ENCODE measurements at places on chromosomes 1 and 21.

DNA sequence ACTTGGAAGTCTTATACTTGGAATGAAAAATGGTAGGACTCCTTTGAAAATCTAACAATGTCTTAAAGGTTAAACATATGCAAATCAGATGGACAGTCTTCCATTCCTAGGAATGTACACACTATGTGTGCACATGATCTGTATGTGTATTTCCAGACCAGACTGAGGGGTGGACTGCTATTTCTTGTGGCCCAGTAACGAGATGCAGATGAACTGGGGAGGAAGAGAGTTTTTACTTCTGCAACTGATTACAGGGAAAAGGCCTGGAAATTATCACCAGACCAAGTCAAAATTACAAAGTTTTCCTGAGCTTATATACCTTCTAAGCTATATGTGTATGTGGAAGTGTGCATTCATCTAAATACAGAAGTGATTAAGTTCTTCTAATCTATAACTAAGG is 17.7 kb downstream of the NBPF3 start:
- no peak for DNase-seq

- no peak for DNase-seq
These were observed 5.8 kb upstream of the IKBKE start for GRCh38 chr1:206464456-206464964.

- no peak for DNase-seq
These were observed 9.5 kb downstream of the SLC45A3 start for GRCh38 chr1:205670611-205671430.

DNA sequence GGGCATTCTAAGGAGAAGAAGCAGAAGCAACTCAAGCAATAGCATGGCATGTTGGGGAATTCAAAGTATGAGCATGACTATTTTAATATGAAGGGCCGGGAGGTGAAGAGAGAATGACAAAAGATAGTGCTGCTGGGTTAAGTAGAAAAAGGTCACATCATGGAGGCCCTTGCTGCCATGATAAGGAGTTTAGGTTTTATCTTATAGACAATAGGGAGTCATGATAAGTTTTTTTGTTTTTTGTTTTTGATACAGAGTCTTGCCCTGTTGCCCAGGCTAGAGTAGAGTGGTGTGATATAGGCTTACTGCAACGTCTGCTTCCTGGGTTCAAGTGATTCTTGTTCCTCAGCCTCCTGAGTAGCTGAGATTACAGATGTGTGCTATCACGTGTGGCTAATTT is 3.1 kb downstream of the BNIPL start:
- DNase-seq, result no peak

- DNase-seq, result peak; percentile 62
These were observed 3.7 kb upstream of the PPM1J start for GRCh38 chr1:112718691-112719418.

DNA sequence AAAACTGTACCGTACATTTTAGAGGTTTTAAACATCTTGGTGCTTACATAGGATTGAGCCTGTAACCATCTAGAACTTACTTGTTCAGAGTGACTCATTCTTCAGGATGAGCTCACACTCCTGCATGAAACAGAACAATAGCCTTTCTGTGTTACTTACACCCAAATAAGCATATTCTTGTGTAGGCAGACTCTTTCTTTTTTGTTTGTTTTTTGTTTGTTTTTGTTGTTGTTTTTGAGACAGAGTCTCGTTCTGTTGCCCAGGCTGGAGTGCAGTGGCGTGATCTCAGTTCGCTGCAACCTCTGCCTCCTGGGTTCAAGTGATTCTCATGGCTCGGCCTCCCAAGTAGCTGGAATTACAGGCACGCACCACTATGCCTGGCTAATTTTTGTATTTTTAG is 3.8 kb upstream of the CA6 start:
- no peak for DNase-seq

GRCh38 chr1:210687582-210688279 is 359.0 kb downstream of the HHAT start:
- no peak for DNase-seq

GRCh38 chr21:28336314-28336713 is 656.4 kb downstream of the LTN1 start:
- no peak for DNase-seq

DNA sequence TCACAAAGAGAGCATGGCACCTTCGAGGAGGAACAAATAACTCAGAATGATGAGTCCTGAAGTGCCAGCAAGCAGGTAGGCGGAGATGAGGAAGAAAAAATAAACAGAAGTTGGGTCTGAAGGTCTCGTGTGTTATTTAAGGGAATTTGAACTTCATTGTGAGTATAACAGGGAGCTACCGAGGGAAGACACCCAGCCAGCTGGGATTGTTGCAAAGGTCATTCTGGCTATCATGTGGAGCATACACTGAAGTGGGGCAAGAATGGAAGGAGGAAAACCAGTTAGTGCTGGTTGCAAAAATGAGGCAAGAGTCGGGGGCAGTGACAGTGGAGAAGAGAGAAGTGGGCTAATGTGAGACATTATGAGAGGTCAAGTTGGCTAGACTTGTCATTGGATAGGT is 53.6 kb upstream of the RAP1A start:
- no peak for DNase-seq

DNA sequence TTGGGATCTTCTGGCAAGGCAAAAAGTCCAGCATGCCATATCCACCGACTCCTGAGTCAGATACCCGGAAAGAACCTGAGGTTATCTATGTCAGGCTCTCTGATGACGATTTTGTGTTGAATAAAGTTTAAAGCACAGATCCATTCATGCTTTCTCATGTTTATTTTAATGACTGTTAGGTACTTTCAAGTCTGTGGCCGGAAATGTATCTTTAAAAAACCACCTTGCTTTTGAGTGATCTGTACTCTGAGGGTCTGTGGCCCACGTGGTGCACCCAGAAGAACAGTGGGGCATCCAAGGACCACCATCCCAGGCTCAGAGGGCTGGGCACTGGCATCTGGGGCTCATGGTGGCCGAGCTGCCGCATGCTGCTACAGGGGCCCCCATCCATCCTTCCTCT is 30.1 kb upstream of the VASH2 start:
- no peak for DNase-seq

- no peak for DNase-seq
These were observed 81.4 kb downstream of the SLC44A5 start for GRCh38 chr1:75529488-75529887.

GRCh38 chr21:38995071-38995669 is 188.1 kb downstream of the PSMG1 start:
- DNase-seq, result no peak

GRCh38 chr21:43609501-43610340 is 49.6 kb downstream of the HSF2BP start:
- no peak for DNase-seq

- no peak for DNase-seq
These were observed 15.6 kb upstream of the HMGCS2 start for GRCh38 chr1:119784191-119784781.

DNA sequence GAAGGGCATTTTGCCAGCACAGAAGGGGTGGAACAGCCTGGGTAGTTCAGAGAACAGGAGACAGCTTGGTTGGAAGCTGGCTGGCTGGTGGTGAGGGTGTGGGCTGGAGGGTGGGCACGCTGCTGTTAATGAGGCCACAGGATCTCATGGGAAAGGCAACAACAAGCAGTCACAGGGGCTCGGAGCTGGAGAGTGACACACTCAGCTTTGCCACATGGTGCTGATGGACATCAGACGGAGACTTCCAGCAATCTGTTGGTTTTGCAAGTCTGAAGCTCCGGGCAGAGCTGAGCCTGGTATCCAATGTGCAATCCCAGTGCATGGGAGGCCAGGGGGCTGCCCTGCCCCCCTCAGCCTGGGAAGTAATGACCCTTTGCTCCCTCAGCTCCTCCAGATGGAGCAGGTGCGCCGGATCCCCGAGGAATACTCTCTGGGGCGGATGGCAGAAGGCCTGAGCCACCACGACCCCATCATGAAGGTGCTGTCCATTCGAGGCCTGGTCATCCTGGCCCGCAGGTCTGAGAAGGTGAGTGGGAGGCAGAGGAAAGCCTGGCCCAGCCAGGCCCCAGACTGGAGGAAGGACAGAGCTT is 15.6 kb upstream of the TTC4 start:
- no peak for DNase-seq

DNA sequence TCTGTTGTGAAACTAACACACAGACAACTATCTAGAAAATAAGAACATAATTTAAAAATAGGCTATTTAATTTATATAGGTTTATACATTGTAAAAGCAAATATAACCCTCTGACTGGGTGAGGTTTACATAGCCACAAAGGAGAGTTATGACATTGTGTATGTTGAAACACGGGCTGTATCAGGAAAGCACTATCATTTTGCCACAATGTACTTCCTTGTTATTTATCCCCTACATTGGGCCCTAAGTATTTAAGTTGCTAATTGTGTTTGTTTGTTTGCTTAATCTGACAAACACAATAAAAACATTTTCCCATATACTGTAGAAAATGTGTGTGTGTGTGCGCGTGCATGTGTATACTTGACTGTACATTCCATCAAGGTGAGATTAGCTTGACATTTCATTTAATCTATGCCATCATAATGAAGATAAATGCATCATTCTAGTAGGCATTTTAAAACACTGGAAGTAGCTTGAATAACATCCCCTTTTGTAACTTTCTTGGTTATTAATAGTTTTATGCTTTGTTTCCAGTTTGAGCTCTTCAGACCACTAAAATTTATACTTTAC is 72.1 kb downstream of the RGS13 start:
- no peak for DNase-seq

DNA sequence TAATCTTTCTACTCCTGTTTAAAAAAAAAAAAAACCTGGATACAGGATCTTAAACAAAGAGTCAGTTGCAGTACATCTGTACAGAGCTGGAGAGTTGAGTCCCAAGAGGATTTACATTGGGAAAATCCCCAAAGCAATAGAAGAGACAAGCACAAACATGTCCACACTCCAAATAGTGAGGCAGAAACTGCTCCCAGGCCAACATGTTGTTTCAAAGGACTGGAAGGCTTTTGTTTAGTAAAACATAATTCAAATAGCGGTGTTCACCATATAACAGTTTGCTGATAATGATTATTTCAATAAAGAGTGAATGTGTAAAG is 425.4 kb downstream of the ADGRL2 start:
- DNase-seq, result no peak

GRCh38 chr1:241308471-241308870 is 48.5 kb downstream of the RGS7 start:
- no peak for DNase-seq

DNA sequence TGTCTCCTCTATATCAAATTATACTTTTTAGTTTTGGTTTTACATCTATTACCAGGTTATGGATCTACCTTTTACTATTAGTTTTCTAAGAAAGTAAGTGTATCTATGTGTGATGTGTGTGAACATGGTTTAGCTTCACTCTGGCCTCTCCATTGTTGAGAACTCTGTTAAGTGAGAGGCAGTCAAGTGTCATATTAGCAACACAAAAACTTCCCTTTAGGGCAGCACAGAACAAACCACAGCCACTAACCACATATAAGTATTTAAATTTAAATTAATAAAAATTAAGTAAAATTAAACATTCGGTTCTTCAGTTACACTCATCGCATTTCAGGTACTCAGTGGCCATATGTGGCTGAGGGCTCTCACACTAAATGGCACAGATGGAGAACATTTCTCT is 96.6 kb downstream of the DPYD start:
- no peak for DNase-seq

DNA sequence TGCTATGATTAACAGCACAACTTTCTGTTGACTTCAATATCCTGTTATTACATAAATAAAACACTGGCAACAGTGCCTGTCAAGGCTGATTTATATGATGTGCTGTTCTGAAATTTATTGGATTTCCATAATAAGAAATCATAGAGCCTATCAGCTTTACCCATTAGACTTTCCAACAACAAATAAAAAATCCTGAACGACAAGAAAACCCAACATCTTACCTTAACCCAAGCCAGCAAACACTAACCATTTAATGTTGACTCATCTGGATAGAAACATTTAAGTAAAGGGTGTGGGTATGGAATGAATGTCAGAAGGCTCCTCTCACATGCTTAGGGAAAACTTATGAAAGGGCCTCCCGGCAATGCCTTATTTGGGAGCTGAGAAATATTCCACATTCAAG is 165.1 kb downstream of the SLC45A1 start:
- DNase-seq, result no peak

GRCh38 chr1:157371826-157372225 is 180.5 kb downstream of the FCRL5 start:
- DNase-seq, result no peak

- no peak for DNase-seq
These were observed 37.8 kb downstream of the LRRC8C start for GRCh38 chr1:89670711-89671110.

DNA sequence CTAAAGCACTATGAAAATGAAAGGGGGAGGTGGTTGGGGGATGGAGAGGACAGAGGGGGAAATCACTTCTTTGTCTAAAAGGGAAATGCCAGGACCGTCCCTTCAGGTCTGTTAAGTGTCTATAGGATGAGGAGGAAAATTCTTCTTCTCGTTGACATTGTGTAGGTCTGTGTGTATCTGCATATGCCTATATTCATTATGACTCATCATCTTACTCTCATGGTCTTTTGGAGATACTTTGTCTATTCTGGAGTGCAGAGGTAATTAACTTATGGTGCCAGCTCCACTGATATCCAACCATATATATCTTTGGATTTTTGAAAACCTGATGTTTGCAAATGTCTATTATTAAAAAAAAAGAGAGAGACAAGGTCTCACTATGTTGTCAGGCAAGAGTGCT is 143.7 kb downstream of the PBX1 start:
- DNase-seq, result no peak

DNA sequence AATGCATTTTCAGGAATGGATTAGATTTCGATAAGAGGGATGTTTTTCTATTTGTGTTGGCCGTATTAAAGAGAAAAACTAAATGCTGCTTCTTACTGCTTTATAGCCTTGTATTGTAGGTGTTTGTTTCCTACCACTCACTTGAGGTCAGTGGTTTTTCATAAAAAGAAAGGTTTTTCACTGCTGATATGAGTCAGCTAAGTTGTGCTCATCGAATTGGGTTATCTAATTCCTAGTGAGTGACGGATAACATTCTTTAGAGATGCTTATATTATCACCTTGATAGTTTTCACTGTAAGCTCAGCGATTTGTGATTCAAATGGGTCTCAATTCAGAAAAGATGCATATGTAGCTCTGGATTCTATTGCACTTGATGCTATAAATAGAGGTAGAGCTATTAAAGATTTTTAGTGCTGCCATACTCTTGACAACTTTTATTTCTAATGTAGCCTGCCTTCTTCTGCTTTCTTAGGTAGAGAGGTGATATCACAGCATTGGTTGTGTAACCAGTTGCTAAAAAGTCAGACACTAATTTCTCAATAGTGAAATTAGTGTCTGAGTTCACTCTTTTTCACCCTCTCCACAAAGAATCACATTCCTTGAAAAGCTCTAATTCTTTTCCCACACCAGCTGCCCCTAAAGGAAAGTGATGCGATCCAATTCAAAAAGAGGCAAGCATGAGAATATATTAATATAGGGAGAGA is 180.0 kb downstream of the RASAL2 start:
- no peak for DNase-seq

DNA sequence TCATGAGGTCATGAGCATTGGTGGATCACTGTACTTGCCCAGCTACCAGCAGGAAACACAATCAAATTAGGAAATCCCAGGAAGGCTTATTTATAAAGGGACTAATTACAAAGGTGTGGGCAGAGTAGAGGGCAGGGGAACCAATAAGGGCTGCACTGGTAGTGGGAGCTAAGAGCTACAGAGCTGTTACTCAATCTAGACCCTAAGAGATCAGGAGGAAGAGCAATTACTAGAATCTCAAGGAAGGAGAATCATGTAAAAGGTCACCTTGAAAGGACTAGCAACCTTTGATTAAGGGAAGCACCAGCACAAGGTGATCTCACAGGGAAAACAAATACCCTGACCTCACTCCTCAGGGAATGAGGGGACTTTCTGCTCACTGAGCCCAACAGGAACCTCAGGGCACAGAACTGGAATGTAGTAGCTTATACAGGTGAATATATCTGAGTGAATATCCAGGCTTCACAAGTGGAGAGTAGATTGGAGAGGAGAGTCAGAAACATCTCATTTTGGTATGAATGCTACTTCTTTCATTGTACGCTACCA is 66.8 kb downstream of the SAMSN1 start:
- no peak for DNase-seq

All from stimulated activated CD4-positive, alpha-beta T cell treated with anti-CD3 and anti-CD28 coated beads, Interleukin-1b, Interleukin-23, amount 100 ng/mL, for 1 hour (primary cell).